ENCODE measurements at places on chromosomes 12 and 14. TPM values are rescaled to one million over a fixed set of nuclear protein-coding genes. Genes with fewer than 3 reads are reported as not detected.

- no peak overlapping the region for H3K4me3 ChIP-seq
- no peaks in the 10 kb centered on the region for H3K36me3 ChIP-seq
- H3K27me3 ChIP-seq = peaks cover 30% of the 10 kb centered on the region
- H3K27ac ChIP-seq = no peak overlapping the region
- H3K4me1 ChIP-seq = peaks cover 6% of the 10 kb centered on the region
Observed at GRCh38 chr12:124278389-124279101, 16.3 kb upstream of the RFLNA start.

- H3K36me3 ChIP-seq = no peaks in the 10 kb centered on the region
- DNase-seq = no peak
- no peak overlapping the region for H3K4me3 ChIP-seq
- no peak overlapping the region for H3K27ac ChIP-seq
- H3K27me3 ChIP-seq = no peaks in the 10 kb centered on the region
- no peaks in the 10 kb centered on the region for H3K4me1 ChIP-seq
Observed at GRCh38 chr14:76456200-76456599, 80.3 kb downstream of the ESRRB start.

GRCh38 chr12:106774005-106774807, at the start of gene RIC8B:
Gene RIC8B, plus strand, starts transcription at chr12:106774682. Its CDS starts 64 bp downstream, at chr12:106774746.
- H3K4me1 ChIP-seq = peaks cover 21% of the 10 kb centered on the region
- H3K27ac ChIP-seq = peak within 1 kb of the TSS; percentile 91
- no peaks in the 10 kb centered on the region for H3K36me3 ChIP-seq
- peak within 1 kb of the TSS; percentile 80 for H3K4me3 ChIP-seq

GRCh38 chr14:53011053-53011462, 60.2 kb upstream of the FERMT2 start:
- no peaks in the 10 kb centered on the region for H3K36me3 ChIP-seq
- H3K27ac ChIP-seq = peak overlapping the region; percentile 68
- H3K27me3 ChIP-seq = no peaks in the 10 kb centered on the region
- DNase-seq = peak; percentile 95
- H3K4me1 ChIP-seq = peaks cover 22% of the 10 kb centered on the region
- H3K4me3 ChIP-seq = no peak overlapping the region

DNA sequence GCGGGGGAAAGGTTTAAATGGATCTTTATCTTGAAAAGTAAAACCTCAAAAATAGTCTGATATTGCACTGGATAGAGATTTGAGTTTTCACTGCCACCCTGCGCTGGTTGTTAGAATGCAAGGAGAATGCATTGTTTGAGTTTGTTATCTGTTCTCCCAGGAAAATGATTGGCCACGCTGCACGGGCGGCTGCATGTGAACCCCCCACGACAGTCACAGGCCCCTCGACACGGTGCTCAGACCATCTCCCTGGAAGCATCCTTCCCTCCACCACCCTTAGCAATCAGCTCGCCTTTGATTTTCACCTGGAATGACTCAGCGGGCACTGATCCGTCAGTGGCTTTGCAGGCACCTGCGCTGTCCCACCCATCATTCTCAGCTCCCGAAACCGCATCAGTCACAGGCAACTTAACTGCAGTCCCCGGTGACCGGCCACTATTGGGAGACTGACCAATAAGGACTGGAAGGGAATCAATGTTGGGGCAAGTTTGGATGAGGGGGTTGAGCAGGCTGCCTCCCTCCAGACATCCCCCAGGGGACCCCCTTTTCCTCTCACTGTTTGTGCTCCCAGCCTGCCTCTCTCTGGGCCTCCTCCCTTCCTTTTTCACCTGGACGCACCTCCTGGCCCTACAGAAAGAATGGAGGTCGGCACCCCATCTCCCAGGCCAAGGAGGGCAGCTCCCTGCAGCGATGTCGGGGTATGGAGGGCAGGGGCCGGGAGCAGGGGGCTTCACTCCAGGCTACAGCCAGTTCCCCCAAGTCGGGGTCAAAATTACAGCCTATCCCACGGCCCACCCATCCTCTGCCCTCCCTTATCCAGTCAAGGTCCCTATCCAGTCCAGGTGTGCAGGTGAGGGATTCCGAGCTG, 28.5 kb upstream of the C14orf180 start:
- no peaks in the 10 kb centered on the region for H3K27me3 ChIP-seq
- no peak overlapping the region for H3K27ac ChIP-seq
- no peak overlapping the region for H3K4me3 ChIP-seq

DNA sequence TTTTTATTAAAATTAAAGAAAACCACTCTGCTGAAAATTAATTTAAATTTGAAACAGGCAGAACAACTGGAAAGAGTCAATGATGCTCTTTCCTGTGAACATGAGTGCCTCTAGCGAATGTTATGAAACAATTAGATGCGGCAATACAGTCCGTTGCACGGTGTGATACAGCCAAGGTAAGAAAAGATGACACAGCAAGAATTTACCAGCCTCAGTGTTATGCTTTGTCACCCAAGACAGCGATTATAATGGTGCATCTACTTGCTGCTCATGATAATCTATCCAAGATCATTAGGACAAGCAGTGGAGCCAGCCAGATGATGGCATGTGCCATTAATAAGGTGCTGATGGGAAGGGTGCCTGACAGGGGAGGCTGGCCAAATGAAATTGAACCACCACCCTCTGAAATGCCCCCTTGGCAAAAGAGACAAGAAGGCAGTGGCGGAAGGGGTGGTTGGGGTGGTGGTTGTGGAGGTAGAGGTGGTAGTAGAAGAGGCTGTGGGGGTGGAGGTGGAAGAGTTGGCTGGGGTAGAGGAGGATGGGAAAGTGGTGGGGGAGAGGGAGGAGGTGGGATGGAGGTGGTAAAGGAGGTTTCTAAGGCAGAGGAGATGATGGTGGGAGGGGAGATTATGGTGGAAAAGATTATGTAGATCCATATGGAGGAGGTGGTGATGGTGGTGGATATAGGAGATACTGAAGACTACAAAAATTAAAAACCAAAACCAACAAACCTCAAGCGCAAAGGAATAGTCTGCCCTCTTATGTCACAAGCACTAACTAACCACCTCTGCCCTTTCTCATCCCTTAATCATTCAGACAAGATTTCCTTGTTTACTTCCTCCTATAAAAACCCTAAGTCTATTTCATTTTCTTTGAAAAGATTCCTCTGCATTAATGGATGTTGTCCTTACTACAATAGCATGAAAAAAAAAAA, 4.0 kb upstream of the RESF1 start:
- no peaks in the 10 kb centered on the region for H3K27me3 ChIP-seq
- H3K4me3 ChIP-seq = no peak overlapping the region
- no peaks in the 10 kb centered on the region for H3K36me3 ChIP-seq

- H3K4me3 ChIP-seq = peak overlapping the region; percentile 65
- no peak for DNase-seq
- H3K4me1 ChIP-seq = peaks cover 32% of the 10 kb centered on the region
- H3K27ac ChIP-seq = no peak overlapping the region
- peaks cover 43% of the 10 kb centered on the region for H3K27me3 ChIP-seq
Observed at GRCh38 chr14:104136472-104137296, 1.7 kb upstream of the KIF26A start.

- no peaks in the 10 kb centered on the region for H3K4me1 ChIP-seq
- H3K36me3 ChIP-seq = no peaks in the 10 kb centered on the region
- H3K27me3 ChIP-seq = no peaks in the 10 kb centered on the region
- H3K27ac ChIP-seq = no peak overlapping the region
Observed at GRCh38 chr12:112597986-112598385, 179.2 kb downstream of the PTPN11 start.

DNA sequence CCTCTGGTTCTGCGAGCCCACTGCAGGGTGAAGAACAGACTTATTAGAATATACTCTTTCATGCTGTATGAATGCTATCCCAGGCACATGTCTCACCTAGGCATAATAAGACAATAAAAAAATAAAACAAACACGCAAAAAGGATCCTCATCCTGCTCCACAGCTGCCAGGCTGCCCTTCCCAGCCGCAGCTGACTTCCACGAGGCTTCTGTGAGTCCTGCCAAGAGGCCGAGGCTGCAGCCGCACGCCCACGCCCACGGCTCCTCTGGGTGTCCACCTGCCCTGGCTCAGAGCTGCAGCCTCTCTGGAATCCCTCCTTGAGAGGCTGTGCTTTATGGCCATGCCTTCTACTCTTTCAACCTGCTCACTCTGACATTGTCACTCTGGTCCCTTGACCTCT, 6.9 kb downstream of the SMIM41 start:
- DNase-seq = no peak
- H3K4me1 ChIP-seq = peaks cover 20% of the 10 kb centered on the region
- no peaks in the 10 kb centered on the region for H3K27me3 ChIP-seq

- H3K4me1 ChIP-seq = no peaks in the 10 kb centered on the region
- H3K27me3 ChIP-seq = no peaks in the 10 kb centered on the region
- peak; percentile 62 for DNase-seq
- H3K36me3 ChIP-seq = no peaks in the 10 kb centered on the region
- no peak overlapping the region for H3K4me3 ChIP-seq
- no peak overlapping the region for H3K27ac ChIP-seq
Observed at GRCh38 chr12:125424909-125425308, 359.7 kb downstream of the AACS start.

DNA sequence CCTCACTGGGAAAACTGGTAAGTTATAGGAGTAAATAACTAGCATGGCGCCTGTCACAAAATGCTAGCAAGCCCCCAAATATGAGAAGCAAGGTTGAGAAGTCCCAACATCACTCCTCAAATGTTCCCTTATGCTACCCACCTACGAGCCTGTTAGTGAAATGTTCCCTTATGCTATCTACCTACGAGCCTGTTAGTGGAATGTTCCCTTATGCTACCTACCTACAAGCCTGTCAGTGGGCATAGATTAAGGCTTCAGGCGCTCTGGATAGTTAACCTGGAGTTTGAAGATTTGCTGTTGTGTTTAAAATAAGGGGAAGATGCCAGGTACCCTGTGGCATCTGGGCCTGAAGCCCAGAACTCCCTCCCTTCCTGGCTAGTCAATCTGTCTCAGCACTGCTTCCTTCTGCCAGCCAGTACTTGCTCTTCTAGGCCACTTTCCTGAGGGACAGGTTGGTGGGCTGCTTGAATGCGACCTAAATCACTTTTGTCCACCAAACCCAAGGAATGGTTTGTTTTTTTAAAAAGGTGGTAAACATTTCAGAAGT, 67.1 kb upstream of the SINHCAF start:
- H3K27ac ChIP-seq = no peak overlapping the region
- no peaks in the 10 kb centered on the region for H3K4me1 ChIP-seq
- H3K27me3 ChIP-seq = no peaks in the 10 kb centered on the region
- DNase-seq = no peak

DNA sequence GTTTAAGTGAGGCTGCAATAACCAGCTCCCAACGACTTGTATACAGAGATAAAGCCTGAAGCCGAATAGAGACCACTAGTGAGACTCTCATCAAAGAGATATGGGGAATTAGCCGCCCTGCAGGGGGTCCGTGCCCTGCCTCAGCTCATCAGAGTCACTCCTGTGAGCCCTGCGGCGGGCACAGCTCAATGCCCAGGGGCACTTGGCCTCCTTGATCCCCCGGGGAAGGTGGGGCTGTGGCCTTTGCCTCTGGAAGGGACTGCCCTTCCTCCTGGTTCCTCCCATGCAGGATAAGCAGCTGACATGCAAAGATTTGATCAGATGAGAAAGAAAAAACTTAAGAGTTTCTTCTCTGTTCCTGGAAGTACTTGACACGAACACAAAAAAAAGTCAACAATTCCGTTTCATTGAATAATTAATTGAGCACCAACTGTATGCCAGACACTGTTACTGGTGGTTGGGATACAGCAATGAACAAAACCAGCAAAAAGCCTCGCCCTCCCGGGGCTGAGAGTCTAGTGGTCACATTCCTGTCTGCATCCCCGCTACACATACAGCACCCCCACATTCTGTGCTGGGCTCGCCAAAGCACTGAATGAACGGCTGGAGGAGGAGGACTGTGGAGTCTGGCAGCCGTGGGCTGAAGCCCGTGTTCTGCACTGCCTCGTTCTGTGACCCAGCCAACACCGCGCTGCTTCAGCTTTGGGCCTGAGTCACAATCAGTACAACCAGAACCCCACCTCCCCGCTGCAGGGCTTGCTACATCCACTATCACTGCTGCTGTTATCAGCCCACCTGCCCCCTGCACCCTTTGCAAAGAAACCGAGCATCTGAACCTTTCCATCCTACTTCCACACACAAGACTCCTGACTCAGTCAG, 10.3 kb downstream of the TTC7B start:
- H3K27me3 ChIP-seq = no peaks in the 10 kb centered on the region
- no peak overlapping the region for H3K27ac ChIP-seq
- DNase-seq = no peak
- peaks cover 73% of the 10 kb centered on the region for H3K4me1 ChIP-seq
- H3K4me3 ChIP-seq = no peak overlapping the region

DNA sequence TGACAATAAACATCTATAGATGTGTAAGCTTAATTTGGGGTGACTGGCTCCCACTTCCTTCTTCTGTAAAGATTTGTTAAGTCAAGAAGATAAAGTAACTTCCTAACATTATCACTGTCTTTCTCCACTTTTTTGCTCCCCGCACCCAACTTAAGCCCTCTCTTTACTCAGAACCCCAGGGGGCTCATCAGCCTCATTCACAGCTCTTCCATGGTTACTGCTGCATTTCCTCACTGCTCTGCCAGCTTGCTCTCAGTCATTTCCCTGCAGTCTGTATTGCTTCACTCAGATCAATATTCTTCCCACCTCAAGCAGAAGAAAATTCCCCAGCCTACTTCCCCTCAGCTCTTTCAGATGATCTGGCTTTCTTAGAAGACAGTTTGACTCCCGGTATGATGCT, 102.0 kb downstream of the PIK3C2G start:
- no peaks in the 10 kb centered on the region for H3K27me3 ChIP-seq
- H3K27ac ChIP-seq = no peak overlapping the region
- no peaks in the 10 kb centered on the region for H3K36me3 ChIP-seq
- no peak for DNase-seq
- H3K4me1 ChIP-seq = no peaks in the 10 kb centered on the region

DNA sequence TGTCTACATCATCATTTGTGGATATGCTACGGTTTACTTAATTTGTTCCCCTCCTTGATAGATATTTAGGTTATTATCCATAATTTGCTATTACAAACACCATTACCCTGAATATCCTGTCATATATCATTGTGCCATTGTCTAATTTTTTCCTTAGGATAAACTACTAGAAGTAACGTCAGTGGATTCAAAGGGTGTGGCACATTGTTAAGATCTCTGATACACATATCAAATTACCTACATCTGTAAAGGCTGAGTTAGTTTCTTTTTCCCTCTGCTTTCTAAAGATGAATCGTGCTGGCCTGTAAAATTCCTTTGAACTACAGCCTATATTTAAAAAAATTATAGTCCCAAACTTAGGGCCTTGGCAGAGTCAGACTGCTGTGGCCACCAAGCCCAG, 53.9 kb upstream of the STRN3 start:
- H3K4me1 ChIP-seq = peaks cover 34% of the 10 kb centered on the region
- DNase-seq = no peak
- no peaks in the 10 kb centered on the region for H3K36me3 ChIP-seq
- H3K27ac ChIP-seq = no peak overlapping the region
- no peak overlapping the region for H3K4me3 ChIP-seq

The PPP4R4 gene
- not detected for total RNA-seq

The KRT6B gene
- total RNA-seq = not detected

The ADAM21 gene
- total RNA-seq = not detected

The CFAP73 gene
- not detected for total RNA-seq

All from esophagus muscularis mucosa (tissue), 4 donors.